ENCODE measurements at places on chromosomes 2 and 18.
A peak's percentile ranks its signal among the peaks of the same experiment; 100 is the strongest.

GRCh38 chr2:227856697-227857096 is 14.7 kb upstream of the DAW1 start:
- DNase-seq: no peak

DNA sequence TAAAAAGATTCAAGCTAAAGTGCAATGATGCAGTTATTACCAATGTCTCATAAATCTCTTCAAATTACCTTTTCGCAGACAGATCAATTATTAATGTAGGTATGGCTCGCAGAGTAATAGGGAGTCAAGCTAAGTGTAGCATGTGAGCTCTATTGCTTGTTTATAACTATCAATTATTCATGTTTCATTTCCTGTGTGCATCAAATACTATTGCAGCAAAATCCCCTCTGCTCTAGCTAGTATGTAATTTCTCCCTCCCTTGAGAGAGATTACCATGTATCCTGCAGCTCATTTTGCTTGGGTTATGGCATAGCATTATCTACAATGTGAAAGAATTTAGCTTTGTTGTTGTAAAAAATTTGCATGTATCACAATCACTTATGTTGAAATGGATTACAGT is 65.6 kb upstream of the SCN1A start:
- DNase-seq: no peak

DNA sequence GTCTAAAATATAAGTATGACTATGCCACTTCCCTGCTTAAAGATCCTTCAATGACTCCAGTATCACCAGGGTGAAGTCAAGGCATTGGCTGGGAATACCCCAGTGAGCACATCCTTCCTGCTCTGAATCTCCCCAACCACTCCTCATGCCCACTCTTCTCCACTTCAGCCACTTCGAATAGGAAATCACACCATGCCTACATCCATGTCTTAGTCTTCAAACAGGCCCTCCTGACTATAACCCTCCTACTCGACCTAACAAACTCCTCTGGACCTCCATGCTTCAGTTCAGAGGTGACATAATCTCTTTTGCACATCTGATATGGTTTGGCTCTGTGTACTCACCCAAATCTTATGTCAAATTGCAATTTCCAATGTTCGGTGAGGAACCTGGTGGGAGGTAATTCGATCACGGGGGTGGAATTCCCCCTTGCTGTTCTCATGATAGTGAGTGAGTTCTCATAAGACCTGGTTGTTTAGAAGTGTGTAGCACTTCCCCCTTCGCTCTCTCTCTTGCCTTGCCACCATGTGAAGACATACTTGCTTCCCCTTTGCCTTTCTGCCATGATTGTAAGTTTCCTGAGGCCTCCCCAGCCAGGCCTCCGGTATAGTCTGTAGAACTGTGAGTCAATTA is 87.8 kb upstream of the TFCP2L1 start:
- DNase-seq: no peak

DNA sequence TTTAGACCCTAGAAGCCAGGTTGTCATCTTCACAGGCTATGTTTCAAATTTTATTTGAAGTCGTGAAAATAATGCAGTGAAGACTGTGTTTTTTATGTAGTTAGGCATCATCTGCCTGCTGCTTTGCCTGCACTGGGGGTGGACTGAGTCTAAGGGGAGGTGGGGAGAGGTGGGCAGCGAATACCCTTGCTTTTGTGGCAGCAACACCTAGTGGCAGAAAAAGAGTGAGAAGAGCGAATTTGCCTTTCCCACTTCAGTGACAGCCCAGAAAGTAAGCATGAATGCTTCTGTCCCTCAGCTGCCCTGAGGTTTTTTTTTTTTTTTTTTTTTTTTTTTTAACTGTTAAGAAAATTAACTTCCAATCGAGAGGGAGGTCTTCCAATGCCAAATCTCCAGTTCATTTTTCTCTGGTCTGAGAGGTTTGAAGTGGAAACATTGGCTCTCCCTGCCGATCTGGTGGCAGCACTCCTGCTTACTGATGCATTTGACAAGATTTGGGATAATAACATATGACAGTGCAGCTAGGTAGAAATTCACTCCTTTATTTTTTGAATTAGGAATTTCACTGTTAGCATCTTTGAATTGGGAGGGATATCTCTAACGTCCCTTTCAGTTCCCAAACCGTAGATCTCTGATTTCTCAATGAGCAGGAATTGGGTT is 60.3 kb upstream of the LYPD6B start:
- no peak for DNase-seq

- no peak for DNase-seq
Measured at GRCh38 chr2:109272461-109272860, 143.5 kb downstream of the SH3RF3 start.

- DNase-seq: peak; percentile 7
Measured at GRCh38 chr2:172672114-172672513, 63.5 kb upstream of the RAPGEF4 start.

DNA sequence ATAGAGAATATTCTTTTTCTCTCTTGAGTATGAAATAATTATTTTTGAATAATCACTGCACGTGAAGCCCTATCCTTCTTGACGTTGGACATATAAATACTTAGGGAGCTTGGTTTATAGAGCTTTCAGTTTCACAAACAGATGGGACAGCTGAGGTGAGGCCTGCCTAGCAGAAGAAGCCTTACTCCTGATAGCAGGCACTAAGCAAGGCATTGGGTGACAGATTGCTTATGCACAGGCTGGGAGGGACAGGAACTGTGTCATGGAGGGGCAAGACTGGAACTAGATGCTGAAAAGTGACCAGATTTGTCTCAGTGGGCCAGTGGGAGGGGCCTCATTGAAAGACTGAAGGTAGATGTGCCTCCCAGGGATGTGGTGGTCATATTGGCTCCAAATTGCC is 220.8 kb downstream of the NEDD4L start:
- DNase-seq: no peak
